CD4-positive, CD25-positive, alpha-beta regulatory T cell (primary cell): ENCODE measurements at places on chromosomes 5 and 9. TPM values are rescaled to one million over a fixed set of nuclear protein-coding genes. Genes with fewer than 3 reads are reported as not detected.

GRCh38 chr9:546797-547223 is 294.7 kb upstream of the DMRT1 start:
- DNase-seq = no peak
- no peaks in the 10 kb centered on the region for H3K4me1 ChIP-seq
- H3K27me3 ChIP-seq = no peaks in the 10 kb centered on the region

DNA sequence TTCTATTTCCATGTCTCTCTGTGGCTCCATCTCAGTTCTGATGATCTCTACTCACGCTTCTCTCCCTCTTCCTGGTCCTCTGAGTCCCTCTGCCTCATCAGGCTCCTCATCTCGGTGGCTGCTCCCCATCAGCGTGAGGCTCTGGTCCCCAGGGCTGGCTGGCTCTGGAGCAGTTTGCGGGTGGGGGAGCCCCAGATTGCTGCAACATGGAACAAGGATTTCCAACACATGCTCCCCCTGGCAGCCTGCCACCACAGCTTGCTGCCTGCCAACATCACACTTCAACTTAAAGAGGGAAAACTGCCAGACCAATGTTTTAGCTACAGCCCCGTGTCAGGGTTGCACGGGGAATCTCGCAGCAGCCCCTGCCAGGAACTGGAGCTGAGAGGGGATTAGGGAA is 77.2 kb upstream of the NEK6 start:
- H3K27me3 ChIP-seq = peaks cover 3% of the 10 kb centered on the region
- no peaks in the 10 kb centered on the region for H3K4me1 ChIP-seq
- H3K27ac ChIP-seq = no peak overlapping the region
- H3K36me3 ChIP-seq = no peaks in the 10 kb centered on the region
- H3K4me3 ChIP-seq = no peak overlapping the region
- DNase-seq = no peak

DNA sequence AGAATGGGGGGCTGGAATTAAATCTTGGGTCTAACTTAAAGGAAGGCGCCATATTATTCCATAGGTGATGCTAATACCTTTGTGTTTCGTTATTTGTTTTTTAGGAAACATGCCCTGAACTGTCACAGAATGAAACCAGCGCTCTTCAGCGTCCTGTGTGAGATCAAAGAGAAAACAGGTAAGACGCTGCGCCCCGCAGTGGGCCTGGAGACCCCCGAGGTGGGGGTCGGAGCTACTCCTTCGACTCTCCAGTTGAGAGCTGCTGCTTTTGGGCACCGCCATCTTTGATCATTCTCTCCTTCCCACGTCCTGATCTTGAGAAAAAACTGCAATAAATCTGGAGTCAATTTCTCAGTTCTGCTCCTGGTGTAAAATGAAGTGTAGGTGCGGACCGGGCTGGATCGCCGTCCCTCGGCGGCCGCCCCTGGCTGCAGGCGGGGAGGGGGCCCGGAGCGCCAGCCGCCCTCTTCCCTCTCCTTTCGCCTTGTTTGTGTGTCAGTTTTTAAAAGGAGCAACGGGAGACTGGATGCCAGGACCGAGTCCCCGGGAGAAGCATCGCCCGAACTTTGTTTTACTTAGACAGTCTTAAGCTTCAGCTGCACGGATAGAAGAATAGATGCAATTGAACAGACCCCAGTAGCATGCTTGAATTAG is 1.4 kb downstream of the PBX3 start:
- H3K27me3 ChIP-seq = no peaks in the 10 kb centered on the region
- no peaks in the 10 kb centered on the region for H3K36me3 ChIP-seq
- H3K4me1 ChIP-seq = peaks cover 18% of the 10 kb centered on the region

GRCh38 chr9:106872641-106873040 is 9.7 kb downstream of the ZNF462 start:
- no peaks in the 10 kb centered on the region for H3K36me3 ChIP-seq
- no peaks in the 10 kb centered on the region for H3K4me1 ChIP-seq
- no peak overlapping the region for H3K4me3 ChIP-seq
- H3K27me3 ChIP-seq = no peaks in the 10 kb centered on the region
- H3K27ac ChIP-seq = no peak overlapping the region

GRCh38 chr9:135357863-135358551 is 121.6 kb upstream of the PPP1R26 start:
- H3K4me1 ChIP-seq = peaks cover 7% of the 10 kb centered on the region
- no peak for DNase-seq
- no peaks in the 10 kb centered on the region for H3K36me3 ChIP-seq
- H3K4me3 ChIP-seq = no peak overlapping the region

DNA sequence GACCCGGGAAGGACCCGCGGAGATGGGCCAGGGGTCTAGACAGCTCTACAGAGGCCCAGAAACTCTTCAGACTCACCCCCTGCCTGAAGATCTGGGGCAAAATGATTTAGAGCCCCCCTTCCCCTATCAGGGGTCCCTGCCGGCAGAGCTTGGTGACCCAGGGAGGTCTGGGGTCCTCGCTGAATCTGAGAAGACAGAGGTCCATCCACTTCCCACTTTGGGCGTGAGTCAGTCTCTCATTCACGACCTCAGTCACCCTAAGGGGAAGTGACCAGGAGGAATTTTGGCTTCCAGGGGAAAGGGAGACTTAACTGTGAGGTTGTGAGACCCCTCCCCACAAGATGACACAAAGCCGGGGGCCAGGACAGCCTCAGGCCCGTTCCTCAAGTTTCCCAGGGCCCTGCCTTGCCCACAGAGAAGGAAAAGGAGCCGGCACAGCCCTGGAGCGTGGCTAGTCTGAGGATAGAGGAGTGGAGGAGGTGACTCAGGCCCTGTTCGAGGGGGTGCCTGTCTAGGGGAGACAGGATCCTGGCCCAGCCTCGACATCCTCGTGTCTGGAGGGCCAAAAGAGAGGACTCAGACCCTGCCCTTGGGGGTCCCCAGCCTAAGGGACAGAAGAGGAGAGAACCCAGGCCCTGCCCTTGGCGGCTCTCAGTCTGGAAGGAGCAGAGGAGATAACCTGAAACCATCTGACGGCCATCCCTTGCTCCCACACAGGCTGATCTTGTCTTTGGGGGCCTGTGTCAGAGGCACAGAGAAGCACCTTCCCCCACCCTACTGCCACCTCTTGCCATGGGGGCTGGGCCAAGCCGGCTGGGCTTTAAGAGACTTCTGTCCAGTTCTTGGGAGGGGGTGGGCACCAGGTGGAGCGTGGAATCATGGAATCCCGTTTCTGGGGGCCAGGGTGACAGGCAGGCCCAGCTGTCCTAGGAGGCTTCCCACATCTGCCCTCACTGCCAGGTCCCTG is 889 bp downstream of the PDLIM4 start:
- H3K27me3 ChIP-seq = peaks cover 6% of the 10 kb centered on the region
- H3K4me1 ChIP-seq = no peaks in the 10 kb centered on the region
- no peaks in the 10 kb centered on the region for H3K36me3 ChIP-seq
- no peak overlapping the region for H3K4me3 ChIP-seq
- no peak for DNase-seq

DNA sequence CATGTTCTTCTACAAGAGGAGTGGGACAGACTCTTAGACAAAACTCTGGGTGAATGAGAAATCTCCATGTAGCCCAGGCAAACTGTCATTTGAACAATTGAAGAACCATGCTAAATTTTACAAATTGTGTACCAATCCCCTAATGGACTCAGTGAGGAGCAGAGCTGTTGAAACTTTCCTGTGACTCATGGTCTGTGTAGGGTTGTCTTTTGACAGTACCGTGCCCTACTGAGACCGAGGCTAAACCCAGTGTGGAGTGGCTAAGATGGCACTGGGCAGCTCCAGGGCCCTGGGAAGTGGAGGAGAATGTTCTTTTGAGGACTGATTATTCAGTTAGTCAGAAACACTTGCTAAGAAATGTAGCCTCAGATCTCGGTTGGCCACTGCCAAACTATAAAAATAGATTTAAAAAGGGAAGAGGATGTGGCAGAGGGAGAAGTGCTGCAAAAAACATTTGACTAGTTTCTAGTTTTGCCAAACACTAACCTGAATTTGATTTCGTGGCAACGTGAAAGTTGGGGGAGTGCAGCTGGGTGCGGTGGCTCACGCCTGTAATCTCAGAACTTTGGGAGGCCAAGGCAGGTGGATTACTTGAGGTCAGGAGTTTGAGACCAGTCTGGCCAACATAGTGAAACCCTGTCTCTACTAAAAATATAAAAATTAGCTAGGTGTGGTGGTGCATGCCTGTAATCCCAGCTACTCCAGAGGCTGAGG is 24.7 kb downstream of the POU4F3 start:
- no peak overlapping the region for H3K4me3 ChIP-seq
- H3K27me3 ChIP-seq = peaks cover 7% of the 10 kb centered on the region
- no peak for DNase-seq
- no peaks in the 10 kb centered on the region for H3K4me1 ChIP-seq
- H3K36me3 ChIP-seq = no peaks in the 10 kb centered on the region
- H3K27ac ChIP-seq = no peak overlapping the region

The IL11RA gene
- 228 TPM for total RNA-seq

The ZNF483 gene
- total RNA-seq = 22.1 TPM

The PCDHB6 gene
- not detected for total RNA-seq

The SPINK7 gene
- not detected for total RNA-seq

The SLC34A1 gene
- total RNA-seq = 0.20 TPM

The AMACR gene
- 2.1 TPM for total RNA-seq

The TMEM232 gene
- 1.0 TPM for total RNA-seq
